Nephron progenitor cell (in vitro differentiated cells): ENCODE measurements at places on chromosomes 5 and 9.

- DNase-seq: peak; percentile 53
Observed at GRCh38 chr5:152170350-152170749, 234.7 kb downstream of the NMUR2 start.

- peak; percentile 35 for DNase-seq
Observed at GRCh38 chr5:150318613-150319483, 16.1 kb upstream of the ARSI start.

DNA sequence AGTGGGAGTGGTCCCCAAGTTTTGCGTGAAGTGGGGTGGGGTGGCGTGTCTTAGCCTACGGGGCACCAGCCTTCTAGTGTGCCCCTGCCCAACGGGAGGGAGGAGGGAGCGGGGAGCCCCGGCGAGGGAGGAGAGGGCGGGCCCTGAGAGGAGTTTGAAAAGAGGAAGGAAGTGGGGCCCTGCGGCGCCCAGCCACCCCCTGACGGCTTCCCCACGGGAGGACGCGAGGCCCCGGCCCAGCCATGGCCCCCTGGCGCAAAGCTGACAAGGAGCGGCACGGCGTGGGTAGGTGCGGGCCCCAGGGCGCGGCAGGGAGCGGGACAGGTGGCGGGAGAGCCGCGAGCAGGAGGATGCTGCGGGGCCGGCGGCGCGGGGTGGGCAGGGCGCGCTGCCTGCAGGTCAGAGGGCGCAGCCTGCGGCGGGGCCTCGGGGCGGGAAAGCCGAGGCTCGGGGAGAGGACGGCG lies at the start of gene DOCK2:
Gene DOCK2 (plus strand): TSS at position 191 of the 464 bp plus-strand sequence. CDS start 52 bp downstream, at position 243.
- peak; percentile 30 for DNase-seq

DNA sequence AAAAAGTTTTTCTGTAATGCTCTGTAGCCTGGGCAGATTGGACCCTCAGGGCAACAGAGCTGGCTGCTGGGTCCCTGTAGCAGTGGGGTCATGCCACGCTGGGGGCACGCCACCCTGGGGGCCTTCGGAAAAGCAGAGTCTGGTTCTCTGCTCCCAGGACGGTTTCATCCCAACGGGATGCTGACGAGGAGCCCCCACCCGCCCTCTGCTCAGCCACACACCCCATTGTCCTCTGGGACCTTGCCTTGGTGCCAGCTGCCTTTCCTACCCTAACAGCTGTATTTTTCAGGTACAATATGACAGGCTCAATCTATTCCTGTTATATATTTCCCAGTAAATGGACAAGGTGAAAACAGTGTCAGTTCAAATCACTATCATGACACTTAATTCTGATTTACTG lies 29.0 kb upstream of the MVB12B start:
- DNase-seq: no peak

GRCh38 chr9:125461636-125462190 lies 200.1 kb downstream of the GAPVD1 start:
- no peak for DNase-seq

DNA sequence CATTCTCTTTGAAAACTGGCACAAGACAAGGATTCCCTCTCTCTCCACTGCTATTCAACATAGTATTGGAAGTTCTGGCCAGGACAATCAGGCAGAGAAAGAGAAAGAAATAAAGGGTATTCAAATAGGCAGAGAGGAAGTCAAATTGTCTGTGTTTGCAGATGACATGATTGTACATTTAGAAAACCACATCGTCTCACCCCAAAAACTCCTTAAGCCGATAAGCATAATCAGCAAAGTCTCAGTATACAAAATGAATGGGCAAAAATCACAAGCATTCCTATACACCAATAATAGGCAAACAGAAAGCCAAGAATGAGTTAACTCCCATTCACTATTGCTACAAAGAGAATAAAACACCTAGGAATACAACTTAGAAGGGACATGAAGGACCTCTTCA lies 21.0 kb upstream of the EPB41L4A start:
- no peak for DNase-seq

DNA sequence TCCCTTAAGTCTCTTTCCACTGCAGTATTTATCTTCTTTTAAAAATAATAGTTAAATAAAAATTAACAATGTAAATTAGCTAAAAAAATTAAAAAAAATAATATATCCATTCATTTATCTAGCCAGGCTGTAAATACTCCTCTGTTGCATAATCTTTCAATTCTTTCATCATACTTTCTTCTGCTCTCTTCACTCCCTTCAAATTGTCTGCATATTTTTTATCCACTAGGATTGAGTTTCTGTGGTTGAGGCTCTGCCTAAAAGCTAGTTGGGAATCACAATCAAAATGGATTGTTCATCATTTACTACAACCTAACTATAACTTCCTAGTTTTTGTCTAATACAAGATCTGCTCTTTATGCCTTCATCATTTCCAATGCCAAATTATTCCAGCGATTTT lies 182.2 kb downstream of the PDE4D start:
- no peak for DNase-seq

GRCh38 chr5:52710972-52711596 lies 76.6 kb upstream of the ITGA1 start:
- no peak for DNase-seq

GRCh38 chr5:82917584-82917983 lies 159.6 kb downstream of the TMEM167A start:
- DNase-seq: no peak

GRCh38 chr5:6936031-6936430 lies 222.8 kb downstream of the TENT4A start:
- no peak for DNase-seq

DNA sequence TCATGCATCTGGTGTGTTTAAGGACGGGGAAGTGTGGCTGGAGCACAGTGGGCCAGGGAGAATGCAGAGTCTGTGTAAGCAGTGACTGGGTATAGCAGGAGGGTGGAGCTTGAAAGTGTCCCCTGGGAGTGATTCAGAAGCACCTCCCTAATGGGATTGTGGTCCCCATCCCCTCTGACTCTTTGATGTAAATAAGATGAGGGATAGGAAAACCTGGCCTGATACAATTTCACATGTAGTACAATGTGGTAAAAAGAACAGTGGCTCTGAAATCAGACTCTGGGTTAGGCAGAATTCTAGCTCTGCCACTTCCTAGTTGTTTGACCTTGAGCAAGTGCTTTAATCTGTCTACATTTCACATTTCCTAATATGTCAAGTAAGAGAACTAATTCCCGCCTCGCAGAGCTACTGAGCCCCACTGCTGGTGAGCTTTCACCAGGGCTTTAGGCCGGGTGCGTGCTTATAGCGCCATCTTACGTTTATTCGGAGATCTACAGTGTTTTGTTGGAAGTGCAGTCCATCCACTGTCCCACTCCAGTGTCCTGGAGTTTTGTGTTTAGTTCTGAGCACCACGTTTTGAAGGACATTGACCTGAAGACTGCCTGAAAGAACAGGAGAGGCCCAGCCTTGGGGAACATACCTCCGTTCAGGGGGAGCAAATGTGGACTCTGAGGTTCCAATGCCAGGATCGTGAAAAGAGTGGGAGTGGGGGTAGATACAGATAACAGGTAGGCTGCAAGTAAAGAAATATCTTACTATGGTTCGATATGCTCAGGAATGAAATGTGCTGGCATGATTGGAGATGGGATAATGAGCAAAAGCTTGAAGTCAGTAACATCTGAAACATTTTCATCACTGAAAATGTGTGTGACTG lies 51.2 kb upstream of the TESK1 start:
- DNase-seq: peak; percentile 47

DNA sequence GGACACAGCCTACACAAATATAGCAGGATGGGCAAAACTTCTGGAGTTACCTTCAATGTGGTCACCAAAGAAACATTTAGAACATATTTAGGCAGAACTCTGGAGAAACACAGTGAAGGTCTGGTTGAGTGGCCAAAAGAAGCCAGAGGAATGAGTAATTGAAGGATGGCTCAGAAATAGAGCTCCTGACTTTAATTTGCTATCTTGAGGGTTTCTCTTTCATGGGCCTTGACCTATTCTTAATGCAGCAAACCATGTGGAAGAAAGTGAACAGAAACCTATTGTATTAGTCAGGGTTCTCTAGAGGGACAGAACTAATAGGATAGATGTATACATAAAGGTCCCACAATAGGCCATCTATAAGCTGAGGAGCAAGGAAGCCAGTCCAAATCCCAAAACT lies 650.5 kb downstream of the ACTL7B start:
- DNase-seq: no peak

GRCh38 chr9:93001031-93001430 lies 53.7 kb downstream of the FGD3 start:
- no peak for DNase-seq

- DNase-seq: peak; percentile 73
Observed at GRCh38 chr5:1111727-1112289, at the start of gene SLC12A7. Gene SLC12A7 (minus strand): TSS chr5:1112063. CDS start chr5:1111991, 72 bp downstream.

DNA sequence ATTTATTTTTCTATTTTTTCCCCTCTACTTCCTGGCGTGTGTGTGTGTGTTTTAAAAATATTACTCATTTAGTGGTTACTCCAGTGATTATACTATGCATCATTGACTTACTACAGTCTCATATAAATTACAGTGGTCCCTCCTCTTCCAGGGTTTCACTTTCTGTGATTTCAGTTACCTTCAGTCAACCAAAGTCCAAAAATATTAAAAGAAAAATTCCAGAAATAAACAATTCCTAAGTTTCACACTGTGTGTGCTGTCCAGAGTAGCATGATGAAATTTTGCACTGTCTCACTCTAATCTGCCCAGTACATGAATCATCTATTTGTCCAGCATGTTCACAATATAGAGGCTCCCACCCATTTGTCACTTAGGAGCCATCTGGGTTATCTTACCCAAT lies 47.4 kb upstream of the CCDC112 start:
- no peak for DNase-seq

DNA sequence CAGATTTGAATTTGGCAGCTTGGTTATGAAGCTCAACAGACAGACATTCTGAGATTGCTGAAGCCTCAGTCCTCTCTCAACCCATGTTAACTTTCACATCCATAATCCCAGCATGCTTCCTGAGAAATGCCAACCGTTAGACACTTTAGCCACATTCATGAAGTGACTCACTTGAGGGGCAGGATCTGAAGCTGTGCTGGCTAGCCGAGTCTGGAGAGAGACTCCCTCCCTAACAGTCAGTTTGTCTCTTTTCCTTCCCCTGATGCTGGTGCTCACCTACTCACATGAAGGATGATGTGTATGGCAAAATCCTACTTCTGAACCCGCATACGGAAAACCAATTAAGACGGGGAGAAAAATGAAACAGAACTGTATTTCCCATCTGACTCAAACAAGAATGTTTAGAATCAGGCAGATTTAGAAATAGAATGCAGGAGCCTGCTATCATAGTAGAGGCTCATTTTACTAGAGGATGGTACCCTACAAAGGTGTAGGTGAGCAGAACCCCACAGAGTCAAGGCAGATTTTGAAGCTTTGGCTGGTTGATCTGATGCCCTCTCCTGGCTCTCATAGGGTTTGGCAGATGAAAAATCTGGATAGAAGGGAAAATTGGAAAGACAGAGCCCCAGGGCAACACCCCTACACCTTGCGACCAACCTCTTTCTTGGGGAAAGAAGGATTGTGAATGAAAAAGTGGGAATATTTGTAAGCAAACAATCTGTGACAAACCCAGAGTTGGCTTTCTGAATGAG lies 150.9 kb upstream of the LHFPL2 start:
- DNase-seq: no peak

GRCh38 chr5:90347462-90347861 lies 62.1 kb downstream of the CETN3 start:
- DNase-seq: no peak

DNA sequence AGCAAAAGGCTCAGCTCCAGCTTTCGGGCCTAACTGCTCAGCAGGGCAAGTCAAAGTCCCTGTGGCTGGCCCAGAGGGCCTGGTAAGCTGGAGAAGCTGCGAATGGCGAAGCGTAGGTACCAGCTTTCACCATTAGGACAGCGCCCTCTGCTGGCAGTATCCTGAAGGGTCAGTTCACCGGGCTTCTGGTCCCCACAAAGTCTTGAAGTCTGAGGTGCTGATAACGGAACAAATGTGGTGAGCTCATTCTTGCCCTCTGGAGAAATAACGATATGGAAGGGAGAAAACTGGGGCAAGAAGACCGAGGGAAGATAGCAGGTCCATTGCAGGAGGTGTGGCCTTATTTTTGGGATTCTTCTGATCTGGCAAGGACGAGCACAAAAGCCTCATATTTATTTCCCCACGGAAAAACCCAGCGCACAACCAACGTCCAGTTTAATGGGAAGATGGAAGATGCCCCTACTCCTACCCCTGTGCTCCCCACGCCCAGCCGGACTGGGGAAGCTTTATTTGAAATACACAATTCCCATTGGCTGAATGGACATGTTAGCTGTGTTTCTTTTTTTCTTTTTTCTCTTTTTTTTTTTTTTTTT lies 7.2 kb downstream of the SOWAHA start:
- DNase-seq: peak; percentile 94

DNA sequence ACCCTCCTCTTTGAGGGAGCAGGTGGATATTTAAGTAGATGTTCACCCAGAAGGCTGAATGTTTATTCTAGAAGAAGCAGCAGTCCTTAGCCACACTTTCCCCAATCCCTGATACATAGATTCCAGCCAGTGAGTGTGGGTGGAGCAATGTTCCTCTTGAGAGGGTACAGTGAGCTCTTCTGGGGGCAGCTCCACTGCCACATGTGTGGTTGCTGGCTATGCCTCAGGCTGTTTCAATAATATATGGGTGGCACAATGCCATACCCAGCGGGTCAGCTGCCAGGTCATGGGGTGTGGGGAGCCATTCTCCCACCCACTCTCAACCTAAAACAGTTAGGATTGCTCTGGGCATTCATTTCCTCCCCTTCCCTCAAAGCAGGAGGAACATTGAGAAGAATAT lies 61.6 kb upstream of the DAB2 start:
- DNase-seq: no peak

DNA sequence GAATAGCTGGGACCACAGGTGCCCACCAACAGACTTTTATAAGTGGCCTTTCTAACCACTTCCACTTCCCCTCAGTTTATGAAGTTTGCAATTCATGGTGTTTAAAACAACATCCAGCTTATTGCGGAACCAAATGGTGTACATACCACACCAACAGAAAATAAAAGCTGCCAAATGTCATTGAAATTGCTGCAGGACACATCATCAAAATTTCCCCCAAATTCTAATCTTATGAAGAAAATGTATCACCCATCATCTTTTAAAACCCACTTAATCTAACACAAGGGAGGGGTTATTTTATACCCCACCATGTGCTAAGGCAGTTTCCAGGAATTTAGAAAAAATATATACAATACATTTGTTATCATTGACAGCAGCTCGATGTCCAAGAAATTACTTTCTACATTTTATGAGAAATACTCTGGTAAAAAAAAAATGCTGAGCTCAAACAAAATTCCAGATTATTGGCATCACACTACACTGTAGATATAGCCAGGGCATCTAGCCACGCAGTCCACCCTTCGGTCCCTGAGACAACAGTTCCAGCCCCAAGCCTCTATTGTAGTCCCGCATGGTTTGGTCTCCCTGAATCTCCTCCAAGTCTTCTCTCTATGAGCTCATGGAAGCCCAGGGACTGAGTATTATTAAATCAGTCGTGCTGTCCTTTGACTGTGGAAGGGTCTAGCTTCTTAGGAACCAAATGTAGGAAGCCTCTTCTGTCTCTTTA lies 372.8 kb upstream of the SLC30A5 start:
- no peak for DNase-seq

- no peak for DNase-seq
Observed at GRCh38 chr5:28808967-28809810, 1770.8 kb upstream of the CDH9 start.

DNA sequence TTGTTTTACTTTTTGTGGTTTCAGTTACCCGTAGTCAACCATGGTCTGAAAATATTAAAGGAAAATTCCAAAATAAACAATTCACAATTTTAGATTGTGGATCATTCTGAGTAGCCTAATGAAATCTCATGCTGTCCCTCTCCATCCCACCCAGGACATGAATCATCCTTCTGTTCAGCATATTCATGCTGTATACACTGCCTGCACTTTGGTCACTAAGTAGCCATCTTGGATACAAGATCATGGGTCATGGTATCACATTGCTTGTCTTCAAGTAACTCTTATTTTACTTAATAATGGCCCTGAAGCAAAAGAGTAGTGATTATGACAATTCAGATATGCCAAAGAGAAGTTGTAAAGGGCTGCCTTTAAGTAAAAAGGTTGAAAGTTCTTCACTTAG lies 536.5 kb upstream of the ACO1 start:
- DNase-seq: no peak
